ENCODE measurements at places on chromosomes 2 and 18. TPM values are rescaled to one million over a fixed set of nuclear protein-coding genes. Genes with fewer than 3 reads are reported as not detected.
A peak's percentile ranks its signal among the peaks of the same experiment; 100 is the strongest.

ATP8B1 gene
- not detected for polyA plus RNA-seq

C2orf69 gene
- polyA plus RNA-seq = 12.4 TPM

CD226 gene
- 26.1 TPM for polyA plus RNA-seq

ARHGAP28 gene
- not detected for polyA plus RNA-seq

PAX8 gene
- 0.24 TPM for polyA plus RNA-seq

- no peak for DNase-seq
Observed at GRCh38 chr2:148928395-148928794, 53.4 kb downstream of the KIF5C start.

DNA sequence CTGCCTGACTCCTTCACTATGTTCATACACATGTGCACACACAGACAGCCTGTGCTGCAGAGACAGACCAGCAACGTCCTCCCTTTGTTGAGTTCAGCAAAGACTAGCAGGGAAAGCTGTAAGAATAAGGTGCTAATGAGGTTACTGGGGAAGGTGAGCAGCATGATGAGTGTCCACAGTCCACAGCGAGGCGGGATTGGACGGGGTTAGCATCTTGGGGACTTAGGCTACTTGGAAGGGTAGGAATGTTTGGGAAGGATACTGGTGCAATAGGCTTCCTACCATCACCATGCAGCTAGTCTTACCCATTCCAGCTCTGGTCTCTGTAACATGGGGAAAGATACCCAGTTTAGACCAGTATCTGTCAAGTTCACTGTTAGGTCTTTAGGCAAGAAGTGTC is 41.9 kb downstream of the DPYSL5 start:
- no peak for DNase-seq

GRCh38 chr18:79861687-79862086 is 63.9 kb downstream of the KCNG2 start:
- DNase-seq = no peak

- DNase-seq = no peak
Observed at GRCh38 chr2:240557101-240557751, 562 bp downstream of the ANKMY1 start.

DNA sequence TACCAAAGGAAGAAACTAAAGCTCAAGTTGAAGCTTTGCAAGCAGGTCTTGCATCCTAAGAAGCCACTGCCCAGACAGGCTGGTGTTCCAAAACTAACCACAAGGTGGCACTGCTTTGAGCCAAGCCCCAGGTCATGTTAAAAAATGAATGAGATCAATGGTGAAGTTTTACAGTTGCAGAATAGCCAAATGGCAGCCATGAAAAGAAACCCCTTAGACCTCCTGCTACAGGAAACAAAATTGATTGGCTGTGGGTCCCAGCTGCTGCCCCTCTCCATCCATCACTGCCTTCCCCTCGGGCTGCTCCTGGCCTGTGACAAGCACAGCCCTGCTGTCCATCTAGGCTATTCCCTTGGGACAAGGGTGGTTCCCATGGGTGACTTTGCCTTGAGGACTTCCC is 20.7 kb upstream of the MREG start:
- DNase-seq = peak; percentile 55

- no peak for DNase-seq
Observed at GRCh38 chr18:34921811-34922385, 119.3 kb upstream of the MAPRE2 start.

- DNase-seq = no peak
Observed at GRCh38 chr2:195121341-195121740, 535.7 kb upstream of the SLC39A10 start.

All from CD4-positive, CD25-positive, alpha-beta regulatory T cell (primary cell).